ENCODE measurements at places on chromosomes 2 and 18.

GRCh38 chr2:7835151-7835550 is 846.7 kb upstream of the ID2 start:
- DNase-seq = no peak

- DNase-seq = no peak
Measured at GRCh38 chr2:171692331-171692730, 5.1 kb downstream of the DYNC1I2 start.

DNA sequence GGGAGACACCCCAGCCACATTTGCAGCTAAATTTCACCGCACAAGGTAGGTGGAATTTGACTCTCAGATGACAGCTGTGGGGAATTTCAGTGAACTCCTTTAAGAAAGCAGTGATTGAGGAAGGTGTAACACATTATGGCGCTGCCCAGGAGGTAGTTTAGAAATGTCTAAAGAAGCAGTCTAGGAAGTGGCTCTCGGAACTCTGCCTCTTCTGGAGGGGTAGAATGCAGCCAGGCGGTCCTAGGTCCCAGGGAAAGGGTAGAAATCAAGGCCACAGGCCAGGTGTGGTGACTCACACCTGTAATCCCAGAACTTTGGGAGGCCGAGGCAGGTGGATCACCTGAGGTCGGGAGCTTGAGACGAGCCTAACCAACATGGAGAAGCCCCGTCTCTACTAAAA is 179.0 kb upstream of the HAAO start:
- DNase-seq = no peak

DNA sequence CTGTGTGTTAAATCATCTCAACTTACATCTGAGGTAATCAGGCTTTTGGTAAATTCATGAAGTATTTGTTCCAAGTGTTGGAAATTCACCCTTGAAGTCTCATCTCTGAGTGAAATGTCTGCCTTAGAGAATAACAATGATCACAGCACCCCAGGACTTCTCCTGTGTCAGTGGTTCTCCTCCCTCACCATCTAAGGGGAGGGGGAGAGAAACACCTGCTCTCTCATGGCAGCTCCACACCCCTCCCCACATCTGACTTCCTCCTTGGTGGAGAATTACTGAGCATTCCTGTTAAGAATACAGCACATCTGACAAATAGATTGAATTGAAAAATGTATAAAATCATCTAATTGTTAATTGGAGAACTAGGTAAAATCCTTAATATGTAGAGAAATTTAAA is 532.1 kb downstream of the RNF144A start:
- no peak for DNase-seq

DNA sequence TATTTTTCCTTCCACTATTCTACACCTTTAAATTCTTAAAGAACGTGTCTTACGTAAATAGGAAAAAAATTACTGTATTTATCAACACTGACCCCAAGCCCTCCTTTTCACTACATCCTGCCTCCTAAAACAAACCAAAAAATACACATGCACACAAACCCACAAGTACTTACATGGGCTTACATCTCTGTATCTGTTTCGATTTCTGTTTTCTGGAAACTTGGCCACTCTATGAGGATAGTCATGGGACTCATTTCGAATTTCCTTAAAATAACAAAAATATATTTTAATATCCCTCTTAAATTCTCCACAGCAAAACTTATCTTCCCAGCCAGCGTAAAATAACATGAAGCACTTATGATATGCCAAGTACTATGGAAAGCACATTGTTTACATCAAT is 25.0 kb downstream of the PTPN2 start:
- DNase-seq = peak; percentile 16
